ENCODE measurements at places on chromosomes 12 and 14. TPM values are rescaled to one million over a fixed set of nuclear protein-coding genes. Genes with fewer than 3 reads are reported as not detected.

Gene FLRT2
- polyA plus RNA-seq = 254 TPM

Gene TPH2
- polyA plus RNA-seq = 0.10 TPM

Gene SLC2A14
- polyA plus RNA-seq = 0.67 TPM

Gene EFS
- polyA plus RNA-seq = 35.4 TPM

Gene DHRS2
- polyA plus RNA-seq = 41.7 TPM

DNA sequence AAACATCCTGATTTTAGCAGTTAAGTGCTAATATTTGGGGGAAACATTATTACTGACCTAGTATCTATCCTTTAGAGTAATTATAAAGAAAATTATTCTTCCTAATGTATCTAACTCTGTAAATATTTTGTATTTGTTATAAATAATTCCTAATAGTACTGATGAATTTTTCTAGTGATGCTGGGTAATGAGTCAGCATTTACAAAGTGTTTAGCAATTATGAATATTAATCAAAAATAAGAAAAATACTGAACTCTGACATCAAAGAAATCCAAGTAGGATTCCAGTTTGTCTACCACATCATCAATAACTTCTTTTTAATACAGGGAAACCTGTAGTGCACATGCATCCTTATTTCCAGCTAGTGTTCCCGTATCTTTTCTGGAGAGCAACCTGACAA lies 9.0 kb downstream of the NAP1L1 start:
- DNase-seq = no peak

DNA sequence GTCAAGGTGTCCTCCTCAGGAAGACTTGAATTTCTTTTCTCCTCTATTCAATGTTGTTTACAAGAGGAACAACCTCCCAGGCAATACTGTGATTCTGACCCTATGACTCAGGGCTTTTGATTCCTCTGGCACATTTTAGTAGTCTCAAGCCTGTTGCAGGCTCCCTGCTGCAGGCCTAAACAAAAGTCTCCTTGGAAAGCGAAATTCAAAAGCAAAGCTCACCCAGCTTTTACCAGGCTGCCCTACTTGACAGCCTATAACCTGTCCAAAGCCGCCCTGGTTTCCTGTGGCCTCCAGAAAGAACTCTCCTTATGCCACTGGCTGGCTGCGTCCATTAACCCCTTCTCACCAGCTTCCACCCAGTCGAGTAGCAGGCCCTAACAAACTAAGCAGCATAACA lies 11.6 kb downstream of the FGD6 start:
- DNase-seq = no peak

GRCh38 chr12:110253176-110253575 lies 27.9 kb upstream of the ATP2A2 start:
- no peak for DNase-seq

DNA sequence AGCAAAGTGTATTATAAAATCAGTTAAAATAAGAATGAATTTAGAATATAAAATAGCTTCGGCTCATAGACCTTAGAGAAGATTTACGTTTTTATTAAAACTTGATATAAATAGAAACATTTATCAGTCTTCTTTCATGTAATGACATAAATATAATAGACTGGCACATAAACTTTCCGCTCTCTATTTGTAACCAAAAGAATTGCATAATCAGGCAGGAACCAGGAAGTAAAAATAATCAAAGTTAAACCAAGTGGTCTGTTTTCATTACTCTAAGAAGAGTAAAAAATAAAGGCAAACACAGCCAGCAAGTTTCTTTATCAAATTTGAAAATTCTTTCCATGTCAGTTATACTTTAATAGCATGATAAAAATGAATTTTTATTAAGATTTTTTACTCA lies 46.3 kb upstream of the ATP2A2 start:
- no peak for DNase-seq

- no peak for DNase-seq
These were observed 4.4 kb downstream of the MMP17 start for GRCh38 chr12:131832321-131833231.

Measured in left kidney (tissue), 8 donors.